ENCODE measurements at places on chromosomes 5 and 9. TPM values are rescaled to one million over a fixed set of nuclear protein-coding genes. Genes with fewer than 3 reads are reported as not detected.

DNA sequence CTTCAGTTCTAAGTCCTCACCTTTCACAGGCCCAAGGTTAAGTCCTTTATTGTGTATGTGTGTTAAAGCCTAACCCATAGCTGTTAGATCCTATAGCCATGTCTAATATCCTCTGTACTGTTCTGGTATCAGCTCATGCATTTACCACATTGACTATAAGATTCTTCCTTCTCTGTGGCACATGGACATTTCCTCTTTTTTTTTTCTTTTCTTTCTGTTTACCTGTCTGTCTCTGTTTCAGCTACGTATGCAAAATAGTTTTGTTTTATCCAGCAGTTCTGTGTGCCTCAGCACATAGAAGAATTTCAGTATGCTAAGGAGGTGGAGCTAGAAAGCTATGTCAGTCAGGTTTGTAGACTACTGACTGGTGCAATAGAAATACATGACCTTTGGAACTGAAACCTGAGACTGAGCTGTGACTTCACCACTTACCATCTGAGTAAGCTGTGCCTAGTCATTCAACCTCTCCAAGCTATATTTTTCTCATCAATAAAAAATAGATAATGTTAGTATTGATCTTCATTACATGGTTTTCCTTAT is 155.6 kb upstream of the VLDLR start:
- no peak for DNase-seq

TPRN gene
- total RNA-seq = 26.8 TPM

DNA sequence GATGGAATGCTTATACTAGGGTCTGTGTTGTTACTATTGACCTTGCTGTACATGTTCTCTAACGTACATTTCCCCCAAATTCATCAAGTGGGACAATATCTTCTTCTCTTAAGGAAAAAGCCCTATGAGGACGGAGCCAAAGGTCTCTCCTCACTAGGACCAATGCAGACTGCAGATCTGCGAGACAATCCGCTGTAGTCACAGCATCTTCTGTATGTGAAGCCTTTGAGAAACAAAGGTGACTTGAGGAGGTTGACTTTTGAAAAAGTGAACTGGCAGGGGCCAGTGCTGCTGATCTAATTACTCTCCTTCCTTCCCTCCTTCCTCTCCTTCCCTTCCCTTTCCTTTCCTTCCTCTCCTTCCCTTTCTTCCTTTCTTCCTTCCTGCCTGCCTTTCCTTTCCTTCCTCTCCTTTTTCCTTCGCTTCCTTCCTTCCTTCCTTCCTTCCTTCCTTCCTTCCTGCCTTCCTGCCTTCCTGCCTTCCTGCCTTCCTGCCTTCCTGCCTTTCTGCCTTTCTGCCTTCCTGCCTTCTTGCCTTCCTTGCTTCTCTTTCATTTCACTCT is 71.1 kb upstream of the BASP1 start:
- DNase-seq = no peak

- DNase-seq = no peak
Measured at GRCh38 chr5:61055434-61056006, 106.7 kb downstream of the SMIM15 start.

PAM gene
- total RNA-seq = 1,163 TPM

ISOC1 gene
- 82.1 TPM for total RNA-seq

NCS1 gene
- total RNA-seq = 5.5 TPM

DNA sequence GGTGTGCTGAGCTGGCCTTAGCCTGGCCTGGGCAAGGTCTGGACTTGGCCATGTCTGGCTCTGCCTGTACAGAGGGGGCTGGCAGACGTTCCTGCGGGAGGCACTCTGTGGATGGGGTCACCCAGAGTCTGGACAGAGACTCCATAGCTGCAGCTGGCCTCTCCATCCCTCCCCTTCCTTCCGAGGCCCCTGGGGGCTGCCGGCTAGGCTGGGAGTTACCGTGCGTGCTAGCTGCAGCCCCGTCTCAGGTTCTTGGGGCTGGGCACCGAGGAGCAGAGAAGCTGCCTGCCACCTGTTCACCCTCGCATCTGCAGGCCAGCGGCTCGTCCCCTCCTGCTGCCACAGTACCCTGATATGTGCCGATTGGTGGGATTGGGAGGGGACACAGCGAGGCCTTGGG is 63.4 kb downstream of the RXRA start:
- DNase-seq = no peak

DNA sequence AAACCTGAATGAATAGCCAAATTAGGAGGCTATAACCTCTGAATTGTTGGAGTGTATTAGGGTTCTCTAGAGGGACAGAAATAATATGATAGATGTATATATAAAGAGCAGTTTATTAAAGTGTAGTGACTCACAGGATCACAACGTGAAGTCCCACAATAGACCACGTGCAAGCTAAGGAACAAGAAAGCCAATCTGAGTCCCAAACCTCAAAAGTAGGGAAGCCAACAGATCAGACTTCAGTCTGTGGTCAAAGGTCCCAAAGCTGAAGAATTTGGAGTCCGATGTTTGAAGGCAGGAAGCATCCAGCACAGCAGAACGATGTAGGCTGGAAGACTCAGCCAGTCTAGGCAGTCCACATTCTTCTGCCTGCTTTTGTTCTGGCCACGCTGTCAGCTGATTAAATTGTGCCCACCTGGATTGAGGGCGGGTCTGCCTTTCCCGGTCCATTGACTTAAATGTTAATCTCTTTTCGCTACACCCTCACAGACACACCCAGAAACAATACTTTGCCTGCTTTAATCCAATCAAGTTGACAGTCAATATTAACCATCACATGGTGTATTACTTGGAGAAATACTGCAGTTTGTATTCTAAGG is 550.6 kb downstream of the CDH10 start:
- DNase-seq = no peak

Measured in heart right ventricle (tissue), 16 donors.